Stimulated activated CD8-positive, alpha-beta memory T cell treated with anti-CD3 and anti-CD28 coated beads, Interleukin-2, amount 100 ng/mL, for 48 hours (primary cell): ENCODE measurements at places on chromosomes 7 and 10.

DNA sequence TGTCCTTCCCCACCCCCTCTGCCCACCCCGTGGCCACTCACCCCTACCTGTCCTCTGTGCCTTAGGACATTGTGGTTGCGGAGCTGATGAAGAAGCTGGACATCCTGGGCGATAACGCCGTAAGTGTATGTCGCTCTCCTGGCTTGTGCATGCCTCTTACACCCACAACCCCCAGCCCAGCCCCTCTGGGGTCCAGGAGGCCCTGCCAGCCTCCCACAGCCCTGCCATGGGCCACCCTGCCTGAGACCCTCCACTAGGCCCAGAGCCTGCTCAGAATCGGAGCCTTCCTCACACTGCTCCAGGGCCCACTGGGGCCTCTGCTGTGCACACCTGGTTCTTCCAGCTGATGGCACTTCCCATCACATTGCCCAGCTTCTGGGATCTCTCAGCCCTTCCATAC is 36.8 kb upstream of the DPYSL4 start:
- no peak for DNase-seq

DNA sequence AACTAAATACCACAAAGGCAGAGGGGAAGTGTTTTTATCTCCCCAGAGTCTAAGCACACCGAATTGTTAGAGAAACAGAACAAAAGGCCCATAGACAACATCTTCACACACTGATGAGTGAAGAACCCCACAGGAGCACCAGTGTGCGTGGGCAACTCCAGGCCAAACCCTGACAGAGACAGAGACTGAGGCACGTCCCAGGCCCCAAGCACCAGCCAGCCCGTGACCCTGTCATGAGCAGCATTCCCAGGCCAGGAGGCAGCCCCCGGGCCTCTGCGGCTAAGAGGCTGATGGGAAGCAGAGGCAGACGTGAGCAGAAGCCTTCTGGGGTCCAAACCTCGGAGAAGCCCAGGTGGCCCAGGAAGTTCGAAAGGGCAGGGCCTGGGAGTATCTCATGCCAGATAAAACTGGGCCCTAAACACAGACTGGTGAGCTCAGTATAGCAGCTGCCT is 184.4 kb downstream of the TCERG1L start:
- no peak for DNase-seq

DNA sequence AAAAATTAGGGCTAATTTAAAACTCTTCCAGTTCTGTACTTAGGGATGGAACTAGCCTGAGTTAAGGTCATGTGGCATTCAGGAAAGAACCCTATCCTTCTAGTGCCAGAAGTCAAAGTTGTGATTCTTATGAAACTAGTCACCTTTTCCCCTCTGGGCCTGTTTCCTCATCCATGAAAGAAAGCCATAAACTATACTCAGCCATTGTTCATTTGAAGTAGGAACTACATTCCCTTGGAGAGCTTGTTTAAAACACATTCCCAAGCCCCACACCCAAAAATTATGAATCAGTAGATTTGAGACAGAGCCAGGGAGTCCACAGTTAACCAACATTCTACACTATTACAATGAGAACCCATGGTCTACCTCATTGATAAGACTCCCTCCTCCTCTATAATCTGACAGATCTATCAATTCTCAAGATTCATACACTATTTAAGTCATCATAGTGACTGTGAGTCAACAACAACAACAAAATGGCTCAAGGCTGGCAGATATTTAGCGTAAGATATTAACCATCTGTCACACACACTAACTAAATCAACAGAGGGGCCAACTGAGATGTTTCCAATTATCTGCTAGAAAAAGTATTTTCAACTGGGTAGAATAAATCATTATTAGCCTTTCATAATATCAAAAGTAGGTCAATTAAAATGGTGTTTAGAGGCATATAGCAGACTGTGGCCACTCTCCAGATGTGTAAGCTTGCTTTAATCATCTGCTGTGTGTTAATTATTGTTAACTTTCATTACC is 102.3 kb downstream of the SLC25A13 start:
- DNase-seq, result no peak

DNA sequence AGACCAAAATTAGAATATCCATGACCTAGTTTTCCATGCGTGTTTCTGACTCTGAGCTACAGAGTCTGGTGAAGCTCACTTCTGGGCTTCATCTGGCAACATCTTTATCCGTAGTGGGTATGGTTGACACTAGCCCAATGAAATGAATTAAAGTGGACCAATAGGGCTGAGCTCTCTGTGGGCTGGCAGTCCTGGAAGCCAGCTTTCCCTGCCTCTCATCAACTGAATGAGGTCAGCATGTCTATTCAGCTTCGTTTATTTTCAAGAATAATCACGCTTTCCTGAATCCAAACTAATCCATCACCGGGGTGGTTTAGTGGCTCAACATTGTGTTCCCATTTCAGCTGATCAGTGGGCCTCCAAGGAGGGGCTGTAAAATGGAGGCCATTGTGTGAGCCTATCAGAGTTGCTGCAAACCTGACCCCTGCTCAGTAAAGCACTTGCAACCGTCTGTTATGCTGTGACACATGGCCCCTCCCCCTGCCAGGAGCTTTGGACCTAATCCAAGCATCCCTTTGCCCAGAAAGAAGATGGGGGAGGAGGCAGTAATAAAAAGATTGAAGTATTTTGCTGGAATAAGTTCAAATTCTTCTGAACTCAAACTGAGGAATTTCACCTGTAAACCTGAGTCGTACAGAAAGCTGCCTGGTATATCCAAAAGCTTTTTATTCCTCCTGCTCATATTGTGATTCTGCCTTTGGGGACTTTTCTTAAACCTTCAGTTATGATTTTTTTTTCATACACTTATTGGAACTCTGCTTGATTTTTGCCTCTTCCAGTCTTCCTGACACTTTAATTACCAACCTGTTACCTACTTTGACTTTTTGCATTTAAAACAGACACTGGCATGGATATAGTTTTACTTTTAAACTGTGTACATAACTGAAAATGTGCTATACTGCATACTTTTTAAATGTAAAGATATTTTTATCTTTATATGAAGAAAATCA is 35.5 kb downstream of the CAV1 start:
- DNase-seq, result no peak

- no peak for DNase-seq
These were observed 106.5 kb downstream of the MICALL2 start for GRCh38 chr7:1352656-1353271.

DNA sequence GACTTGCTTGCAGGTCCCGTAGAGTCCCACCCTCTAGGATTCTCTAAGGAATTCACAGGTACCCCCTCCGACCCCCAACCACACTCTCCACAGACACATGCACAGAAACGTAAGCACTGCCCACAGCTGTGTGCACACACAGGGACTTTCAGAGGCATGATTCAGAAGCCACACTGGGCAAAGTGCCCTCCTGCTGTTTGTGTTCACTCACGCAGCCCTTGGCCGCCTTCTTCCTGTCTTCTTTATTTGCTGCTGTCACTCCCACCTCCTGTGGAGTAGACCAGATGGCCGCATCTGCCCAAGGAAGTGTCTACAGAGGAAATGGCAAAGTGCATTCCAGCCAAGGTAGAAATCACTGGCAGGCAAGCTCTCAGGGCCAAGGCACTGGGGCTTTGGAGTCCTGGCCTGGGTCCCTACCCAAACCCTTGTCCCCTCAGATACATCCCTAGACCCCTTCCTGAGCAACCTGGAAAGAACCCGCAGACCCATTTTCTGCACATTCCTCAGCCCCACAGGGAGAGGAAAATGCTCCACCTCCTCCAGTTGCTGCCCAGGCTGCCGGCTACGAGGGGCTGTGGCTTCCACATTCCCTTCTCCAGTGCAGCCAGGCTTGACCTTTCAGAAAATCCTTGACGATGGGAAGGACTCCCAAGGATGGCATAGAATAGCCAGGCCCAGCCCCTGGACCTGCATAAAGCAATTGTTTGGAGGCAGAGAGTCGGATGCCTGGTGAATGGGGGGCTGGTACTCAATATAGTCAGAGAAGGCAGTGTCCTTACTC is 21.6 kb upstream of the GIMAP8 start:
- DNase-seq, result no peak

DNA sequence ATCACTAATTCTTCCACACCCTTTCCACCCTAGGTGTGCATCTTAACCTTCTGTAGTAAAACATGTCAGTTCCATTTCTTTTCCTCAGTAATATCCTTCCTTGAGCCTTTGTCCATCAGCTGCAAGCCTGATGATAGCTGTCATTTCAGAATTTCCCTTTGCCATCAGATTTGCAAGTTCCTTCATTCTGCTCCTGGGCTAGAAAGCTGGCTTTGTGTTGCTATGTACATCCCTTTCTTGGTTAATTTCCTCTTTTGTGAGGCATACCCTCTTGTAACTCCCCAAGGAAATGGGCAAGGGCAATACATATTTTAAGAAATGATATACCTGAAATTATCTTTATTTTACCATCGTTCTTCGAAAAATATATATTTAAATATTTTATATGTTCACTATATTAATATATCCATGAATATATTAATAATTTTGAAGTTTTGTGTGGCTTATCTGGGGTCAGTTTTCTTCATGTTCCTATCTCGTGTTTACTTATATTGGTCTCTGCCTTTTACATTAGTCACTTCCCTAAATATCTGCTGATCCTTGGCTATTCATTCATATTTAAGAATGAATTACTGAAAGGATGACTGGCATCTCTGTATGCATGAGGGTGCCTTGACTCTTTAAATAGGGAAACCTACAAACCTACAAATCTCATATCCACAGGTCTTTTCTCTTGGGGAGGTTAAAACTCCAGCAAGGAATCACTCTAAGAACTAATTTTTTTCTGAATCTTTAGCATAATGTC is 143.8 kb downstream of the ZNF22 start:
- no peak for DNase-seq

- peak; percentile 29 for DNase-seq
These were observed 6.6 kb downstream of the NPC1L1 start for GRCh38 chr7:44534501-44534900.

GRCh38 chr7:64884913-64885370 is 18.1 kb upstream of the ZNF273 start:
- no peak for DNase-seq

GRCh38 chr10:101063548-101064414 is 2.0 kb downstream of the KAZALD1 start:
- DNase-seq, result no peak

GRCh38 chr7:21675255-21675654 is 132.4 kb downstream of the DNAH11 start:
- DNase-seq, result no peak

- DNase-seq, result no peak
These were observed at the start of gene NEUROG3 for GRCh38 chr10:69573056-69573806. Gene NEUROG3, minus strand, starts transcription at chr10:69573422. Its CDS starts 379 bp downstream, at chr10:69573043.

DNA sequence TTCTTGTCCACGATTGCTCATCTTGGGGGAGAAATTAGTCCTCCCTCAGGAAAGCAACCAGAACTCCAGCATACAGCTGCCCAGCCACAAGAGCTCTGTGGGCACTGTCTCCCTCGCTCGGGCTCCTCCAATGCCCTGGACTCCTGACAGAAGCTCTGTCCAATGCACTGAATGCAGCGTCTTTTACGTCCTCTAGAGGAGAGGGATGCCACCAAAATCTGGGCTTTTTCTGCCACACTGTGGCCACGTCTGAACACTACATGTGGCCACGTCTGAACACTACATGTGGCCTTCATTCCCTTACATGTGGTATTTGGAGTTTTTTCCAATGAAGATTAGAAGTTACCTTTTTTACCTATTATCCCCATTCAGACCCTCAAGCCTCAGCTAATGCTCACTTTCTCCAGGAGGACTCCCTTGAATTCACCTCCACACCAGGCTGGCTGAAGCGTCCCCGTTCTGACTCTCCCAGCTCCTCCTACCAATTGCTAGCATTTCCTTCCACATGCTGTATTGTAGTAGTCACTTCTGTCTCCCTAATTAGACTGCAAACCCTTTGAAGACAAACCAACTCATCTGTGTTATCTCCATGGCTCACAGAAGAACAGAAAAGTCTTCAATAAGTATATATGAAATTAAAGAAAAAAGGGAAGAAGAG is 134.3 kb upstream of the PDE1C start:
- no peak for DNase-seq

- DNase-seq, result no peak
These were observed 21.7 kb downstream of the SCD start for GRCh38 chr10:100368721-100369120.

DNA sequence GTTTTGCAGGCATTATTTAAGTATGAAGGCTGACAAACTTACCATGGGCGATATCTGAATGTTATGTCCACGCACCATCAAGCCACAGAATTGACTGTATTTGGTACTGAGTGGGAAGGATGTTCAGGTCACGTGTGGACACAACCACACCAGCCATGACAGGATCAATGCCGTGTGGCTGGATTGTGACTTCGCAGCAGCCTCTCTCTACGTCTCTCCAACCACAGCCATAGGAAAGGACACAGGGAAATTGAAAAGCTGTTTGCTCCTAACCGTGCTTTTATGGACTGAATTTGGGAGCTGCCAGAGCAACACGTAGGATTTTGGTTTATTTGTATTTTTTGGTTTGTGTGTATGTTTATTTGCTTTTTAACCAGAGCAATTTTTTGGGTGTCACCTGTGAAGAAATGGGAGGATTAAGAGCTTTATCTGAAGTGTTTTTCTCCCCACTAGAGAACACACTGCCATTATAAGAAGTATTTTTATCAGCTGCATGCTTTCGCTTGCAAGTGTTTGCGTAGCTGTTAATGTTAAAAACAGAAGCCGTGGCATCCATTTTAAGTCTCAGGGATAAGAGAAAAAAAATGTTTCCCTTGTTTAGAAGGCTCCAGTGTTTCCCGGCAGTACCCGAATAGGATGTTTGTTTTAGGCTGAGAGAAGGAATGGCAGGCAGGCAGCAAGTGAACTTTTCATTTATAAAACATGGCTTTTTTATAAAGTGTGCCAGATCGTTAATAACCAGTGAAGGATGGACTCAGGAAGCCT is 401.1 kb upstream of the NFE2L3 start:
- DNase-seq, result no peak

- DNase-seq, result no peak
These were observed 776 bp downstream of the TMEM184A start for GRCh38 chr7:1555046-1555812.

- DNase-seq, result peak; percentile 30
These were observed 6.0 kb upstream of the MNX1 start for GRCh38 chr7:157016352-157017041.

- no peak for DNase-seq
These were observed 65.2 kb downstream of the SH2D4B start for GRCh38 chr10:80602881-80603280.

DNA sequence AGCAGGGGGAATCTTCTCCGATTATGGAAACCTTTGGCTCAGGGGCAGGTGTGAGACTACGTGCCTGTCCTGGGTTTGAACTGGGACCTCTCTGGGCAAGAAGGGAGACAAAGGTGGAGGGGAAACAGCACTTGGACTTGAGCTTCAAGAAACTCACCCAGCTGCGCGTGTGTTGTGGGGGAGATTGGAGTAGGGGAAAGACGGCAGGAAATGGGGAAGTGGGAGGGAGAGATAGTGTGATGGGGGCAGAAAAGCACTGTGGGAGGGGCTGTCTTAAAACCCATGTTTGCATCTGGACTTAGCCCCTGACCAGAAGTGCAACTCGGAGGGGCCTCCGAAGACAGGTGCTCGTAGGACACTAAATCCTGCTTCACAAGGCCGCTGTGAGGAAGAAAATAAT is 107.0 kb downstream of the HIP1 start:
- DNase-seq, result no peak

DNA sequence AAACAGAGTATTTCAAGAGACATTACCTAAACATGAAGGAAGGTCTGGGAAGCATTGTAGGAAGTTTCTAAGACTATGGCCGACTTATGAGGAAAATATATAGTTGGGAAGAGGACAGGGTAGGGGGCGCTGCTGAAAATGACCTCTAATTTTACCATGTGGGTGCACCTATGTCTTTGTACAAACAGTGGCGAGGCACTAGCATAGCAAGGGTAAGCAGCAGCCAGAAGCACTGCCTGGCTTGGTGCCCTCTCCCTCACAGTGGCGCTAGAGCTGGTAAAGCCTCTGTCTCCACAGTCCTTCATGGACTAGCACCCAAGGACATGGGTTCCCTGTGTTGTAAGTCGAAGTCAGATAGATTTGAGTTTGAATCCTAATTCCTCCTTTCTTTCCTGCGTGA is 461.2 kb downstream of the INHBA start:
- DNase-seq, result no peak
